ENCODE measurements at places on chromosomes 3 and 15.

- DNase-seq = no peak
These were observed 360.4 kb upstream of the ROBO2 start for GRCh38 chr3:76679541-76679940.

- no peak for DNase-seq
These were observed 5.8 kb upstream of the TGFBR2 start for GRCh38 chr3:30600572-30600971.

DNA sequence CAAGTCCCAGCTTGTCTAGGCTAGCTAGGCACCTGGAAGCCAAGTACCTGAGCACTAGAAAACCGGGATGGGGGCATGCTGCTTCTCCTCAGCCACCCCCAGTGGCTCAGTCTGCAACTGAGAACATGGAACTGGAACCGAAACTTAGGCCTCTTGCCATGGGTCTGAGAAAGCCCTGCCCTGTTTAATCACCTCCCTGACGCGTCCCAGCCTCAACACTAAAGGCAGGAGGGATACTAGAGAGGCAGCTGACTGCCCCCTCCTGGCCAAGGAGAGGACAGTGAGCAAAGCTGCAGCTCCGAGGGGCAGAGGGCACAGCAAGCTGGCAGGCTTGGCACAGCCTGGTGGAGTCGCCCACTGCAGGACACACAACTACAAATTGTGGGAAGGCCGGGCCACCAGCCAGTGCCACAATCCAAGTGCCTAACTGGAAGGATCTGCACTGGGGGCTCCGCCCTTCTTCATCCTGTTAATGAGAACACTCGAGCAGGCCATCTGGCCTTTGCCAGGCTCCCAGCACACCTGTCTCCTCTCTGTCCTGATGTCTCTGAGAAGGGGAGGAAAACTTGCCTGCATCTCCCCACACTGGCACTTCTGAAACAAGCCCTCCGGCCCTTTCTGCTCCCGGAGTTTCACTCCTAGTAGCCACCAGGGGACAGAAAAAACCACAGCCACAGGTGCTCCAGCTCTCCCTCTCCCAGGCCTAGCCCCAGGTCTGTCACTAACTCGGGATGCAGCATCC, 53.7 kb downstream of the BDH1 start:
- no peak for DNase-seq

GRCh38 chr3:15520804-15521572, 518 bp downstream of the COLQ start:
- no peak for DNase-seq

DNA sequence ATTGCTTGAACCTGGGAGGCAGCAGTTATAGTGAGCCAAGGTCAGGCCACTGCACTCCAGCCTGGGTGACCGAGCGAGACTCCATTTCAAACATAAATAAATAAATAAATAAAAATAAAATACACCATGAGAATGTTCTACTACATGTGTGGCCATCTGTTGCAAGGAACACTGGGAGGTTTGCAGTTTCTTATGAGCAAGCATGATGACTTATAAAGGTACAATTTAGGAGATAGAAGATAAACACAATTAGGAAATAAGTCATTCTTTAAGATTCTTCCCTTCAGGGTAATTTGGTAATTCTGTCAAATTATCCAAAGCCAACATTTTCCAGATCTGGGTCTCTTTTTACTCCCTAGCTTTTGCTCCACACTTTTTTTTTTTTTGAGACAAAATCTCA, 13.4 kb downstream of the HTR3C start:
- DNase-seq = no peak

DNA sequence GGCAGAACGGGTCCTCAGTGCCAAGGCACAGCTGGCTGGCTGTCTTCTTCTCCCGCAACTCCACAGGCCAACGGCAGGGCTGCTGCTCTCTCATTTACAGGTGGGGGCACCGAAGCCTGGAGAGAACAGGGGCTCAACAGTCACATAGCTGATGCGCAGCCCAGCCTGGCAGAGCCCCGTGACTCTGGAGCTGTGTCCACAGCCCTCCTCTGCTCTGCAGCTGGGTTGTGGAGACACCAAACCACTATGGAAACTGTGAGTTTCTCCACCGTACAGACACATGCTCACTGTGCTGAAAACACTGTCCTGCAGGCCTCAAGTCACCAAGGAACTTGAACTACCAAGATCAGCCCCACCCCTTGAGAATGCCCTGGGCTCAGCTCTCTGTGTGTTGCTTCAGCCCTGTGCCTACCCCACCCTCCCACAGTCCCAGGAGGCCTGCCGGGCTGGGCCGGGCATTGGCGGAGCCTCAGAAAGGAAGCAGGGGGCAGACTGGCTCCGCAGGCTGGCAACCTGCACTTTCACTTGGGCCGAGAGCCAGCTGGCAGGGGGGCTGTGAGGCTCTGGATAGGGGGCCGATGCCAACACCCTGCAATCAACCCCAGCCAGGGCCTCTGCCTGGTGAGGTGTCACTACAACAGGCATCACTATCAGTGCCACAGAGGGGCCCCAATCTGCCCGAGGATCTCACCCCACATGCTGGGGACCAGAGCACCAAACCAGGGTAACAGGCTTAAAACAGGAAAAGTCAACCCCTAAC, 113.7 kb upstream of the RPL32 start:
- no peak for DNase-seq

DNA sequence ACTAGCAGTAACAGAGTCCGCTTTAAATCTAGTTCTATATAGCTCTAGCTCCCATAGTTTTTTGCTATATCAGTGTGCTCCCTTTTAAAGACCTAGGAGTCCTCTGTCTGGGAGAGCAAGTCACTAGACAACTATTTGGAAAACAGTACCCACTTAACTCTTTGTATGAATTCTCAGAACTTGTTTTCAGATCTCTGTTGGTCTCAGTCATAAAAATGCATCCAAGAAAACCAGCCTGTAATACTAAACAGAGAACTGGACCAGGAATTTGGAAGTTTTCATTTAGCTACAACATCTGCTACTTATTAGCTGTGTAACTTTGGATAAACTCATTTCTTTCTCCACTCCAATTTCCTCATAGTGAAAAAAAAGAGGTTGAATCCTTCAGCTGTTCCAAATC, 56.9 kb upstream of the C3orf49 start:
- DNase-seq = no peak

DNA sequence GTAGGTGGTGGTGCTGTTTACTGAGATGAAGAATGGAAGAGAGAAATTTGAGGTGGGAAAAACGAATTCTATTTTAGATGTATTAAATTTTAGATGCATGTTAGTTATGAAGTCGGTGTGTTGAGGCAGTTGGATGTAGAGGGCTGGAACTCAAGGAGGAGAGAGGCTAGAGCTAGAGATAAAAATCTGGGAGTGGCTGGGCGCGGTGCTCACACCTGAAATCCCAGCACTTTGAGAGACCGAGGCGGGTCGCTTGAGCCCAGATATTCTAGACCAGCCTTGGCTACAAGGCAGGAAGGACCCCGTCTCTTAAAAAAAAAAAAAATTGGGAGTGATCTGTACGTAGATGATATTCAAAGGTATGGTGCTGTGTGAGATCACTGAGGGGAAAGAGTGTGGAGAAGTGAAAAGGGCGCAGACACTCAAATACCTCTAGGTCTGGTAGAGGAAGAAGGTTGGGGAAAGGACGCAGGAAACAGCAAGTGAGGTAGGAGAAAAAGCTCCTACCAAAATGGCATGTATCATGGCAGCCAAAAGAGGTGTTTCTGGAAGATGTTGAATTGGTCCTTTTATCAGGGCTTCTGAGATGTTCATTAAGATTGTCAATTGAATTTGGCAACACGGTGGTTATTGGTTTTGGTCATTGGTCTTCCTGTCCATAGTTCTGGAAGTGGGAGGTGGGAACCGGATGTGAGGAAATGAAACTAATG, 1.8 kb downstream of the YEATS2 start:
- no peak for DNase-seq

GRCh38 chr3:20055020-20055775, 15.0 kb downstream of the KAT2B start:
- no peak for DNase-seq

DNA sequence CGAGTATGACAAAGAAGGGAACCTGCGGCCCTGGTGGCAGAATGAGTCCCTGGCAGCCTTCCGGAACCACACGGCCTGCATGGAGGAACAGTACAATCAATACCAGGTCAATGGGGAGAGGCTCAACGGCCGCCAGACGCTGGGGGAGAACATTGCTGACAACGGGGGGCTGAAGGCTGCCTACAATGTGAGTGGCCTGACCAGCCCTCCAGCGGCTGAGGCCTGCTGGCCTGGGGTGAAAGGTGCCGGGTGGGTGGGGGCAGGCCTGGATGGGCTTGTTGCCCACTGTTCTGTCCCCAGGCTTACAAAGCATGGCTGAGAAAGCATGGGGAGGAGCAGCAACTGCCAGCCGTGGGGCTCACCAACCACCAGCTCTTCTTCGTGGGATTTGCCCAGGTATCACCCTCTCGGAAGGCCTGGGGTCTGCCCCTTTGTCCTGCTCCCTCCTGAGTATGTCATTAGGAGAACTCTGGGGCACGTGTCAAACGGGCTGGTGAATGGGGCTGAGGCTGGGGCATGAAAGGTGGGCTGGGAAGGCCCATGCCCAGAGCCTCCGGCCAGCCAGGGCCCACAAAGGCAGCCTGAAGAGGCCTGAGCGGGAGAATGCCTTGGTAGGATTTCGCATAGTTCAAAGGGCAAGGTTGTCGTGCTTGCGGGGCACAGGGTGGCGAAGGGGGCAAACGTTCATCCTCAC, 7.8 kb upstream of the PSMD2 start:
- no peak for DNase-seq

GRCh38 chr15:89377842-89378295, 43.2 kb upstream of the POLG start:
- no peak for DNase-seq

DNA sequence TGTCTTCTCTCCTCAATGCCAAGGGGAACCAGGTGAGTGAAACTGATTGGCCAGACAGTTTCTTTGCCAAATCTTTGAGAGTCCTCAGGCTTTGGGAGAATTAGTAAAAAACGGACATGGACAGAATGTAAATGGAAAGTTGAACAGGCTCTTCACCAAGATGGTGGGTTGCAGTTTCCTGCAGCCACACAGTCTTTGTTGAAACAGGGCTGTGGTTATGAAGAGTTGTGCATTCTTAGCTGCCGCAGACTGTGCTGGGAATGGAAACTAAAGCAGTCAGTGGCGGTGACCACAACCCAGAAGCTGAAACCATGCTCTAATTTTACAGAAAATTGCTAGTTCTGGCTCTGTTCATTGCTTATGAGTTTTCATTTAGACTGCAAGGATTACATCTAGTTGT, 42.1 kb upstream of the TASOR start:
- DNase-seq = no peak

- DNase-seq = no peak
These were observed 12.1 kb downstream of the LACTB start for GRCh38 chr15:63133786-63134185.

- DNase-seq = no peak
These were observed 35.8 kb upstream of the LRRFIP2 start for GRCh38 chr3:37210230-37210629.

DNA sequence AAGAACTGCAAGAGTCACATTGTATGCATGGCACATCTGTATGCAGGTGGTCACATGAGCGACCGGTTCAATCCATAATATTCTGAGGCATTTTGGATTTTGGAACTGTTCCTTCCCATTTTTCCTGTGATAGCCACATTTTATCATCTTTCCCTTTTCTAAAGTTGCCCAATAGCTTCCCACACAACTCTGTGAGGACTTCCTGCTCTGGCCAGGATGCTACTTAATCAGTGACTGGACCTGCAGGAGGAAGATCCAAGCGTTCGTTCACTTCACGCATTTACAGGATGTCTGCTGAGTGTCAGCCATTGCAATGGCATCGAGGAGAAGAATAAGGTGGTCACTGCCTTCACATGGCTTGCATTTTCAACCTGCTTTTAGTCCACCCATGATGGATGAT, 9.8 kb downstream of the KLHL6 start:
- DNase-seq = no peak

- no peak for DNase-seq
These were observed 788.9 kb upstream of the ARRDC4 start for GRCh38 chr15:97171556-97171955.

DNA sequence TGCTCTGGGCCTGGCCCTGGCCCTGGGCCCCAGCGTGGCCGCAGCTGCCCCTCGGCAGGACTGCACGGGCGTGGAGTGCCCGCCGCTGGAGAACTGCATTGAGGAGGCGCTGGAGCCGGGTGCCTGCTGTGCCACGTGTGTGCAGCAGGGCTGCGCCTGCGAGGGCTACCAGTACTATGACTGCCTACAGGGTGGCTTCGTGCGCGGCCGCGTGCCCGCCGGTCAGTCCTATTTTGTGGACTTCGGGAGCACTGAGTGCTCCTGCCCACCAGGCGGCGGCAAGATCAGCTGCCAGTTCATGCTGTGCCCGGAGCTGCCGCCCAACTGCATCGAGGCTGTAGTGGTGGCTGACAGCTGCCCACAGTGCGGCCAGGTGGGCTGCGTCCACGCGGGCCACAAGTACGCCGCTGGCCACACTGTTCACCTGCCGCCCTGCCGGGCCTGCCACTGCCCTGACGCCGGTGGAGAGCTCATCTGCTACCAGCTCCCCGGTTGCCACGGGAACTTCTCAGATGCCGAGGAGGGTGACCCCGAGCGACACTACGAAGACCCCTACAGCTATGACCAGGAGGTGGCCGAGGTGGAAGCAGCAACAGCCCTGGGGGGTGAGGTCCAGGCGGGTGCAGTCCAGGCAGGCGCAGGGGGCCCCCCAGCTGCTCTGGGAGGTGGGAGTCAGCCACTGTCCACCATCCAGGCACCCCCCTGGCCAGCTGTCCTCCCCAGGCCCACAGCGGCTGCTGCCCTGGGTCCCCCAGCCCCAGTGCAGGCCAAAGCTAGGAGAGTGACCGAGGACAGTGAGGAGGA, 21.7 kb downstream of the FBLN2 start:
- no peak for DNase-seq

DNA sequence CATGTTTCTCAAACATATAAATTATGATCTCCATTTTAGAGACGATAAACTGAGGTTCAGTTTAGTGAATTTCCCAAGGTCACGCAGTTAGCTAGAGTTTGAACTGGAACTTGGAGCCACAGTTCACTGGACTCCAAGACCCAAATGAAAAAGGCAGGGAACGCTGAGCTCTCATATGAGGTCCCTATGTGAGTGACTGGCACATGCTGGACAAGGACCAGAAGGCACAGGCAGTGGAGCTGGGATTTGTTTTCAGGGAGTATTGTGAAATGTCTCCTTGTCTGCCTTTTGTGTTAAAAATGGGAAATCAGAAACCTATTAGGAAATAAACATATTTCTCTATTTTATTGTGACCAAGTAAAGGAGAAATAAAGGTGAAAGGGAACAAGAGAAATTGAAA, 63.5 kb downstream of the MESD start:
- no peak for DNase-seq

- no peak for DNase-seq
These were observed 221.8 kb downstream of the ZIC1 start for GRCh38 chr3:147630921-147631415.

- no peak for DNase-seq
These were observed 1.3 kb downstream of the FRMD5 start for GRCh38 chr15:44193651-44194322.

Measured in cortex of kidney (tissue), 1 donor.